ENCODE measurements at places on chromosomes 7 and 10.

DNA sequence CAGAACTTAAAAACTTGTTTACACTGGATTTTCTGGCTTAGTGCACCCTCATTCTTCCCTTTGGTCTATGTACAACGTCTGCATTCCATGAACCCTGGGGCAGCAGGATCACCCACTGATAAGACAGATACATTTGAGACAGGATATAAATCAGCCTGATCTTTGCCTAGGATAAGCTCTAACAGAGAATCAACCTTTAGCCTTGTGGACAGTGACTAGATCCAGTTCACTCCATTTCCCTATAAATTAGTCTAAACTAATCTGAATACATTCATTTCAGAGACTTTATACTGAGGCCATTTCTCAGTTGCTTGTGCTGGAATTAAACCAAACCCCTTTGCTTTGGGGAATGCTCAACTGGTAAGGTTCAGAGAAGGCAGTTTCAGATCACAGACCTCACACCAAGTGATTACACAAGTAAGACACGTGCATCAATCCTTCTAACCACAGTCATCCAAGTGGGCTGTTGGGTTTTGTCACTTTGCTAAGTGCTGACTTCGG is 639.8 kb upstream of the FZD8 start:
- no peak for DNase-seq

DNA sequence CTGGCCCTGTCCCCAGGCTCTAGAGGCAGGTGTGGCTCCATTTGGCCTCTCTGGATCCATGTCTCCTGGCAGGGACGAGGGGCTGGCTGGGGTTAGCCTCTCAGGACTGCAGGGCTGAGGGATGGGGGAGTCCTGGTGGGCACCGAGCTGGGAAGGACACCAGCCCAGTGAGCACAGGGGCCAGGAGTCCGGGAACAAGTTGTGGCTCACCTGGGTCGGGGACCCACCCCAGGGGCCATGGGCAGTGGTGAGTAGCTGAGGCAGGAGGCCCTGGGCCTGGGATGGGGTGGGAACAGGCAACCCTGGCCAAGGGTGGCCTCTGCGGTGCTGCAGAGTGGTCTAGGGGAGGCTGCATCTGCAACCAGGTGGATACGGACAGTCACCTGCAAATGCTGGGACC is 24.1 kb downstream of the ANTXRL start:
- DNase-seq, result no peak

- DNase-seq, result no peak
Measured at GRCh38 chr7:17654940-17655339, 285.4 kb downstream of the SNX13 start.

- no peak for DNase-seq
Measured at GRCh38 chr10:10508211-10508610, 509.5 kb upstream of the CELF2 start.

GRCh38 chr7:49255054-49255453 is 330.7 kb downstream of the CDC14C start:
- DNase-seq, result no peak

DNA sequence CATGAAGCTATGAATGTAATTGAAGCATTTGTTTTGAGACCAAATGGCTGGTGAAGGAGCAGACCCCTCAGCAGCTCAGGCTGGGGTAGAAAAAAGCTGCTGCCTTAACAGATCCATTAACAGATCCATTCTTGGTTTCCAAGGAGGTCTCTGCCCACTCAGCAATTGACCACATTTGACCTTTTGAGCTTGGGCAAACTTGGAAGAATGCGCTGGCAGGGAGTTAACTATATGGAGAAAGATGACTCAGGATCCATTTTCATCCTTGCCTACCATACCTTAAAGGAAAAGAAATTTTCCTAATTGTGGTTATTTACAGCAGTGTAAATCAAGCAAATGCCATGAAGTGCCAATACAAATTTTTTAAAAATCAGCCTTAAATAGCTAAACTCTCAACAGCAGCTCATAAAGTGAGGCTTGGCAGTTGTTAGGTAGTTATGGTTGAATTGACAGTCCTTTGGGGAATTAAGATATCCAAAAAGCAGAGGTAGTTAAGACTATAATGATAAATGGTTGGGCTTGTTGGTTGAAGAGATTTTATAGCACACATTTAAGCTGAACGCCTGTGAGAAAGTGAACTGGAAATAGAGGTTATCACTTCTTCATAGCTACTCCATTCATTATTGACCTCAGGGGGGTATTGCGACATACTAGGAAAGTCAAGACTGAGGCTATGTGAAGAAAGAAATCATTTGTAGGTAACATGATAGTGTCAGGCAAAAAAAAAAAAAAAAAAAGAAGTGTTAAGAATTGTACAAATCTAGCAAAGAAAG is 83.9 kb downstream of the MKX start:
- DNase-seq, result no peak

DNA sequence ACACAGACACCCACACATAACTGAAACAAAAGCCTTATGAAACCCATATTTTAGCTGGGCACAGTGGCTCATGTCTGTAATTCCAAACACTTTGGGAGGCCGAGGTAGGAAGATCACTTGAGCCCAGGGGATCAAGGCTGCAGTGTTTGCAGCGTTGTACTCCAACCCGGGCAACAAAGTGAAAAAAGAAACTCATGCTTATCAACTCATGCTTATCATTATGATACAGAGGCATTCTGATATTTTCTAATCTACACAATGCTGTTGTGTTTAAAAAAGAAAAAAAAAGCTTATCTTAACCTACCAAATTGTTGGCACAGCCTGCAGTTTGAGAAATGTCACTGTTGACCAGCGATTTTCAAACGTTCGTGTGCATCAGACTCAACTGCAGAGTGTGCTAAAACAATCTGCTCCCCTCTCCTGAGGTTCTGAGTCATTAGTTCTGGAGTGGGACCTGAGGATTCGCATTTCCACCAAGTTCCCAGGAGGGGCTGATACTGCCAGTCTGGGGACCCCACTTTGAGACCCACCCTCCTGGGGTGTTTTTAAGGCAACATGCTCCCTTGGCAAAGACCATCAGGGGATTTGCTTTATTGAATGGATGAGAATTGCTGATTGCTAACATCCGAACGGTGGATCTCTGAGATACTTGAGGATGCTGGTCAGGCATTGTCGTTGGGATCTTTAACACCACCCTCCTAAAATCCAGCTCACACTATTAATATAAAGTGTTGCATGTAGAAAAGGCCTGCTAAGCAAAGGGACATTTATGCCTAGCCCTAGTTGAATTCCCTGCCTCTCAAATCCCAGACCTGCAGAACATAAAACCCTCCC is 16.2 kb downstream of the CHST3 start:
- no peak for DNase-seq

DNA sequence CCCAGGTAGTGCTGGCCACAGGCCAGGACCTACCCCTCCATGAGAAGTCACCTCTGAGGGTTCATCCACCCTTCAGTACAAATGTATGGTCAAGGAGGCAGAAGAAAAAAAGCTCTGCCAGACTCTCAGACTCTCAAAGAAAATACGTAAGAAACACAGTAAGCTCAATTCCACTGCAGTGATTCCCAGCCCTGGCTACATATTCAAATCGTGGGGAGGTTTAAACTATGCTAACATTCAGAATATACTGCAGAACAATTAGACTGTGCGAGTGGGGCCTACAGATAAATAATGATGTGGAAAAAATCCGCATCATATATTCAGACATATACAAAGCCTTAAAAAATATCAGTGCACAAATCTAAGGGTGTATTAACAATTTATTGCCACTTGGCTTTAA is 162.6 kb downstream of the ATE1 start:
- no peak for DNase-seq

DNA sequence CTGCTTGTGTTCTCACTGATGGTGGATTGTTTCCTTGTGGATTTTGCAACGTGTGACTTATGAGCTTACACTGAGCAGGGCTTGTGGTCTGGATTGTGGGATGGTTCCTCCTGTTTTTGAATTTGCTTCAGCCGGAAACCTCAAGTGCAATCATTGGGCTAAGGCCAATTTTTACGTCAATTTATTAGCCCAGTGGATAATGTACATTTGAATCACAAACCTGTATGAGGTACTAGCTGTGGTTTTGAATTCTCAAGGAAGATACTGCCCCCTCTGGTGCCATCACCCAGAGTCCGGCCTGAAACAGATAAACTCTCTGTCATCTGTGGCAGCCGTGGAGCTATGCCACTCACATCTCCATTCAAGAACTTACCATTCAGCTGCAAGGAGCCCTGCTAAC is 7.3 kb upstream of the ZNF777 start:
- DNase-seq, result no peak

DNA sequence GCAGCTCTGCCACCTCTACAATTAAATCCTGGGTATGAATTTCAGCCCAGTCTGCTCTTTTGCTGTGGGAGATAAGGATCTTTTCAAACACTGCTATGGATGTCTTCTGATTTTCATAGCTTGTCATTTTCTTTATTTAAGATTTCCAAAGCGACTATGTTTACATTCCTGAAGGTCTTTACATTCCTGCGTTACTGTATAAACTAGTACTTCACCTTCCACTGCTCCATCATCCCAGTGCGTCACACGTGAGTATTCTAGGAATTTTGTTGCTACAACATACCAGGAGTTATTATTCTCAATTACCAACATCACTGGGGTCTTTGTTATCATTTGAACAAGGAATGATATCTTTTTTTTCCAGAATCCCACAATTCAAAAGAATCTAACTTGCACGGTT is 944.7 kb downstream of the SORCS3 start:
- no peak for DNase-seq

DNA sequence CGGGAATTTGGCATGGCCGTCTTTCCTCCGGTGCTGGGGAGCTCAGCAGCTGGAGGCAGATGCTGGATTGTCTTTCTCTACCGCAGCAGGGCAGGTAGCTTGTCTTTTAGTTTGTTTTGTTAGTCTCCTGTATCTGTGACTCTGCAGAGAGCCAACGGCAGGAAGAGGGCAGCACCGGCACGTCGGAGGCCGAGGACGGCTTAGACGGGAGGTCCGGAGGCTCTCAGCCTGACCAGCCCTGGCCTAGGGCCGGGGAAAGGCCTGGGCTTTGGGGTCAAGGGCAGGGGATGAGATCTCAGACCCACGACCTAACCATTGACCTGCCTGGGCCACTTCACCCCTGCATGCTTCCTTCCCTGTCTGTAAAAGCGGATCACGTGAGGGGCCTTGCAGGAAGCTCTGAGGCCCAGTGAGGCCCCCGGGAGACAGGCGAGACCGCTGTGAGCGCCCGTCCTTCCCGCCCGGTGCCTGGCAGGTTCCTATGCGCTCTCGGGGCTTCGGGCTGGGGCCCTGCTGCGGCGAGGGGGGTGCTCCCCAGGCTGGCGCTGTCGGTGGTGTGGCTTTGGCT is 72.7 kb downstream of the LHPP start:
- peak; percentile 71 for DNase-seq

DNA sequence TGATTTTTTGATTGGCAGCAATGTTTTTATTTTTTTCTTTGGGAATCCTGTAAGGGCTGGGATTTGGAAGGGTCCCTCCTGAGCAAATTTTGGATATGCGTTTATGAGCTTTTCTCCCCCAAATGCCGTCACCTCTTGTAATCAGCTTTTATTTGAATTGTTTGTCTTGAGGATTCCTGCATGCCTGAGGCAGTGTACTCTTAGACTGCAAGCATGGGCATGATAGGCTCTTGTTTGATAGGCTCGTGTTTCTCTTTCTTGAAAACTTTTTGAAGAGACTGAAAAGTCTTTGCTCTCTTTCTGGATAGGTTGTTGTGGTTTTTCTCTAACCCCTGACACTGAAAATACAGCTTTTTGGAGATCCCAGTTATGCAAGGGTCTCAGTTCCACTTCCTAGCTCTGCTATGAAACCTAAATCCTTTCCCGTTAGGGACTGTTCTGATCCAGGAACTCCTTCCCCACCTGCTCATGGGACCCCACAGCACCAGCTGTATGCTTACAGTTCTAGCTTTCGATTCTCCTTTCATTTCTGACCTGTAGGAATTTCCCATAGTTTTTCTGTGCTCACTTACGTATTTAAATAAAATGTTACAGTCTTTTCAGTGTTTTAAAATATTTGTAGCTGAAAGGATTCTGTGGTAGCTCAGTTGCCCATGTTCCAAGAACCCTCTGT is 17.2 kb downstream of the TSPAN13 start:
- no peak for DNase-seq

DNA sequence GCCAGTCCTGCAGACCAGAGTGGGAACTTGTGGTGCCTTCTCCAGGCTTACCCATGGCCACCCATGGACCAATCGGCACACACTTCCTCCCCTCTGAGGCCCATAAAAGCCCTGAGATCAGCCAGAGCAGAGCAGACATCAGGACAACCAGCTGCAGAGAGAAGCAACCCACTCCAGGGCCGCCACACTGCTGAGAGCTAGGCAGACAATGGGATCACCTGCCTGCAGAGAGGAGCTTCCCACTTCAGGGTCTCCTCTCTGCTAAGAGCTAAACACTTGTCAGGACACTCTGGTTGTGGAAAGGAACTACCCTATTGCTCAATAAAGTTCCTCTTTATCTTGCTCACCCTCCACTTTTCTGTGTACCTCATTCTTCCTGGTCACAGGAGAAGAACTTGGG is 34.0 kb downstream of the C7orf25 start:
- DNase-seq, result no peak

DNA sequence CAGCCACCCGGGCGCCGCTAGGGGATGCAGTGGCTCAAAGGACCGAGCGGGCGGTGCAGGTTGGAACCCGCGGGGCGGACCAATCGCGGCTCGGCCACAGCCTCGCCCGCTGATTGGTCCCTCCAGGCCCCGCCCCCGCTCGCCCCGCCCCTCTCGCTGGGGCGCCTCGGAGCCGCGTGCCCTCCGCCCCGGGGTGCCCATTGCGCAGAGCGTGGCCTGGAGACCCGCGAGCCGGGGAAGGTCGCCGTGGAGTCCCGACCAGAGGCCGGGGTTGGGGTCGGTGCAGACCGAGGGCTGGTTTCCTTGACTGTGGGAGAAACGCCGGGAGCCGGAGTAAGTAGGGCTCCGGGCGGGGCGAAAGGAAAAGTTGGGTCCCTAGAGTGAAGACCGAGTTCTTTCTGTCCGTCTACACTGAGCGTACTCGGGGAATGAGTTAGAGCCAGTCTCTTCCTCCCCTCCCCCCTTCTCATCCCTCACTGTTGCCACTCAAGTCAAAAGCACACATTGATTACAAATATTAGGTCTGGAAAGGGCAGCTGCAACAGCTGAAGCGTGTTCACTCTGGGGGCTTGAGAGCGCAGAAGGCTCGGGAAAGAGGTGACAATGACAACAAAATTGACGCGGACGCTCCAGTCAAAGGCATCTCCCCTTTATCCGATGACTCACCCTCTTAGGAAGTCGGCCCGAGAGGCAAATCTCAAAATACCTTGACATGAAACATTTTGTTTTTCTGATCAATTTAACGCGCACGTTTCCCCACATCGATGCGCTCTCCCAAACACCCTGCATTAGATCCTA is 843 bp upstream of the GATA3 start:
- DNase-seq, result peak; percentile 46

GRCh38 chr7:128962899-128963298 is 25.2 kb downstream of the IRF5 start:
- DNase-seq, result no peak

Data from naive B cell (primary cell).